AG20443 (cell line): ENCODE measurements at places on chromosomes 12 and 14.

DNA sequence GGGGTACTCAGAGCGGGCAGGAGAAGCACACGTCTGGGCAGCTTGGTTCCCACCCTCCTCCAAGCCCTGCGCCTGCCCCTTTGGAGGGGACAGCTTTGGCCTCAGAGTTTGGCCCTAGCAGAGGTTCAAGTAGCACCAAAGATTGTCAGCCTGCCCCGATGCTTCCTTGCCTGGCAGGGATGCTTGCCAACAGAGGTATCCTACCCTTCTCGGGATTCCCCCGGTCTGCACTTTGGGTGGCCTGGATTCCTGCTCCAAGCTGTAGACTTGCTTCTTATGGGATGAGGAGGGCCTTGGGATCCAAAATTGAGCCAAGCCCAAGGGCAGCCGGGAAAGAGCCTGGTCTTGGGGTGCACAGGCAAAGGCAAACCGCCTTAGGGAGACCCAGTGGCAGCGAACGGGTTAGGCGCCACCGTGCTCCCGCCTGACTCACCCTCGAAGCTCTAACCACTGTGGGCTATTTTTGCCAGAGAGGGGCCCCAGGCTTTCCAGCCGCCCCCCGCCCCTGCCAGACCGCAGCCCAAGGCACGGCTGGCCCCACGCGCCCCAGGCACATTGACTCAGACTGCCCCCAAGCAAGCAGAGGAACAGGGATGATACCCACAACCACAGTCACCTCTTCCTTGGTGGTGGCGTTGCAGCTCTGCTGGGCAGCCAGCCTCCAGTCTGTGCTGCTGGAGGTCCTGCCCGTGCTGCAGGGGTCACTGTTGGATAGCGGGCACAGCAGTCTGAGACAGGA is 847 bp upstream of the WNT10B start:
- DNase-seq: peak; percentile 51

- DNase-seq: peak; percentile 67
Measured at GRCh38 chr12:95182868-95183415, 34.3 kb downstream of the FGD6 start.

- no peak for DNase-seq
Measured at GRCh38 chr12:9256758-9257405, 48.7 kb upstream of the PZP start.

- no peak for DNase-seq
Measured at GRCh38 chr14:87097015-87097414, 896.0 kb downstream of the GALC start.

DNA sequence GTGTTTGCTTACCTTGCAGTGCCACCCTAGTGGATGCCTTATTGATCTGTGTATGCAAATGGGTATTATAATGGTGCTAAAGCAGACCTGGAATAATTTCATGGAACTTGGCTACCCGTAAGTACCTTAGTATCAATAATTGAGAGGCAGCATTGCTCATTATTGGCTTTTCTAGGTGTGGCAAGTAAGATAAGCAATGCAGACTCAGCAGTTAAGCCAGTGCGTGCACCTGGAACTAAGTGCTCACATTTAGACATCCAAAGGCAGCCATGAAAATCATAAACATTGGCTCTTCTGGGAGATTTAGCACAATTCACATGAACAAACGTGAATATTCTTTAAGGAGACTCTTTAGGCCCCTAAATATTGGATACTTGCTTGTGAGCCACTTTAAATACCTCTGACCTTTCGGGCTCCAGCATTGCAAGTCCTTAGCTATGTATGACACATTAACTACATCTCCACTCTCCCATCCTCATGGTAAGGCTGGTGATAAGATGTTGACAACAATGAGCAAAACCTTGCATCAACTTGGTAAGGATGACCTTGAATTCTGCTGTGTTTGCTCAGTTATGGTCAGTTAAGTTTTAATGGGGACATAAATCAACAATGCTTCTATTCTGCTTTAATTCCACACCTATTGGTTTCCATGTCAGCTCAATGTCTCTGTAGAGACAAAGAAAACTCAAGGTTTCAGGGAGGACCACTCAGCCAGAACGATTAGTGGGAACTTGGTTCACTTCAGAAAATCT is 112.0 kb downstream of the SLC5A8 start:
- no peak for DNase-seq

- no peak for DNase-seq
Measured at GRCh38 chr12:6355491-6356373, 13.9 kb upstream of the TNFRSF1A start.

DNA sequence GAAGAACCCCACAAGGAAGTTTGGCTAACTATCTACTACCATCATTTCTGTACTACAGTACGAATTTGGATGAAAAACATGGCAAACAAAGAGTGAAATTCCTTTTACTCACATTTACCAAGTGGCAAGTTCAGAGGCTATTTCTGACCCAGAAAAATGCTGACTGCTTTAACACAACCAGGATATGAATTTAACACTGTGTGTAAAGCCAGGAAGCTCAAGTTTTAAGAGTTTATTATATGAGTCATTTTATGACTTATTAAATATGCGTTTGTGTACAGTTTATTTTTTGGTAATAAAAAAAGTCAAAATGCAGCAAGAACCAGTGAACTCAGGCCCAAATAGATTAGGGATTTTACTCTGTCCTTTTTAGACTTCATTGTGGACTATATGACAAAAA is 58.4 kb upstream of the STAC3 start:
- DNase-seq: peak; percentile 49

GRCh38 chr12:89878950-89879349 is 170.3 kb upstream of the ATP2B1 start:
- no peak for DNase-seq

- peak; percentile 85 for DNase-seq
Measured at GRCh38 chr12:53299454-53300180, at the start of gene MYG1. TSS of gene MYG1 (plus strand) at chr12:53299695. CDS start at chr12:53299738, 43 bp downstream.
